ENCODE measurements at places on chromosomes 5 and 9. TPM values are rescaled to one million over a fixed set of nuclear protein-coding genes. Genes with fewer than 3 reads are reported as not detected.

KCNN2 gene
- not detected for total RNA-seq

- no peak for DNase-seq
These were observed 5.6 kb upstream of the STARD4 start for GRCh38 chr5:111517853-111518501.

MAPKAP1 gene
- total RNA-seq = 72.7 TPM

DNA sequence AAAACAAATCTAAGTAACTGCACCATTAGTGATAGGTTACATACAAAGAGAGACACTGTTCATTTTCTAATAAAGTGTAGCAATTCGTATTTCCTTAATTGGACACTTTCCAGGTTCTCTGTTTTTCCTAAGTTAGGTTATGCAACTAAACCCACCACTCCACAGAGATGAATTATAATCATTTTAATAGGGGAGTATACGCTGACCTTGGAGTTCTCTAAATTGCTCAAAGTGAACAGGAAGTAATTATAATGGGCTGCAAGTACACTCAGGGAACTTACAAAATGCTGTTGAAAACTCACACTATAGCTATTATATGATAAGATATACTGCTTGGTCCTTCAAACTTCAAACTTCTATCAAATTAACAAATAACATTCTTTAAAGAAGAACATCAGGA, 18.2 kb upstream of the ADCY2 start:
- no peak for DNase-seq

DNA sequence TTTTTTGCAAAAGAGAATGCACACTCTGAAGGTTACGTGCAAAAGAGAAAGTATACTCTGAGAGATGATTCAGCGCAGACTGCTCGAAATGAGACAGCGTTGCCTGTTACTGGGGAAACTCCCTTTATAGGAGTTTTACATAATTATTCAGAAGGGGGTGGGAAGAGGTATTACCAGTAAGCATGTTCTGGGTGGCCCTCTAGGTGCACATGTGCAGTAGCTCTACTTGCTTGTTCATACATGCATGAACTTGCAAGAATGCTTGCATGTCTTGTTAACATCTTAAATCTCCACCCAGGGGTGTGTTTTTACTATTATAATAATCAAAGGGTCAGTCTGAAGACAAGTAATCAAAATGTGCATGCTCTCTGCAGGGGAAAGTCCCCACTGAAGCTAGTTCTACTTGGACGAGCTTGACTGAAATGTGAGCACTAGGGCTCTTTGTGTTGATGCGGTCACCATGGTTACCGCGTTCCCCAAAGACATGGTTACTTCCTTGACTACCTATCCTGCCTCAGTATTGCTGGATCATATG, 75.5 kb downstream of the SGCD start:
- no peak for DNase-seq

DNA sequence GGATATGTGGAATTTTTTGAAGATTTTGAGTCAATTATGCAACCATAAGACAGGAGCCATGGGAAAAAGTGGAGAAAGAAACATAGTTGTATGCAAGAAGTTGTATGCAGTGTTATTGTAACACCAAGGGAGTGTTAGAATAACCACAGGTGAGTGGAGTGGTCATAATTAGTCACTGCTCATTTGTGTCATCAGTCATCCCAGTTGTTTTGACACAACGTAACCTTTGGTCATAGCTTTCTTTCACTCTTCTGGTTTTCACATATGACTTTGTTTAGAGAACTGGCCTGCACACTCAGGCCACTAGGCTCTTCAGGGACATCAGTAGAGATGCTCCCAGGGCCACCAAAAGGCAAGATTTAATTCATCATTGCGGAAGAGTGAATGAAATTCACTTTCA, 158.7 kb upstream of the HMHB1 start:
- no peak for DNase-seq

DNA sequence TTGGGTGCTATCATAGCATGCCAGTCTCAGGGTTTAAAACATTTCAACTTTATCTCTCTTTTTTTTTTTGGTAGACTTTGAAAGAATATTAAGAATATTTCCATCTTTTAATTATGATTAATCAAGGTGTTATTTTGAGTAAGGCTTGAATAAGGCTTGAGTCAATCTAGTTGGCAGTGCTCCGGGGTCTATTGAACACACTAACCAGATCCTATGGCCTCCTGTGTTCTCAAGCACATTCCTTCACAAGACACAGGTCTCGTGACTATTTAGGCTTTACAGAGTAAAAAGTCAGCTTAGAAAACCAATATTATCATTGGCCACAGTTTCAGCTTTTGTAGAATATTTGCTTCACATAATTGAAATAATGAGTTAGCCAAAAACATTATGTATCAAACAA, 151.2 kb downstream of the ARHGEF28 start:
- DNase-seq = no peak

DNA sequence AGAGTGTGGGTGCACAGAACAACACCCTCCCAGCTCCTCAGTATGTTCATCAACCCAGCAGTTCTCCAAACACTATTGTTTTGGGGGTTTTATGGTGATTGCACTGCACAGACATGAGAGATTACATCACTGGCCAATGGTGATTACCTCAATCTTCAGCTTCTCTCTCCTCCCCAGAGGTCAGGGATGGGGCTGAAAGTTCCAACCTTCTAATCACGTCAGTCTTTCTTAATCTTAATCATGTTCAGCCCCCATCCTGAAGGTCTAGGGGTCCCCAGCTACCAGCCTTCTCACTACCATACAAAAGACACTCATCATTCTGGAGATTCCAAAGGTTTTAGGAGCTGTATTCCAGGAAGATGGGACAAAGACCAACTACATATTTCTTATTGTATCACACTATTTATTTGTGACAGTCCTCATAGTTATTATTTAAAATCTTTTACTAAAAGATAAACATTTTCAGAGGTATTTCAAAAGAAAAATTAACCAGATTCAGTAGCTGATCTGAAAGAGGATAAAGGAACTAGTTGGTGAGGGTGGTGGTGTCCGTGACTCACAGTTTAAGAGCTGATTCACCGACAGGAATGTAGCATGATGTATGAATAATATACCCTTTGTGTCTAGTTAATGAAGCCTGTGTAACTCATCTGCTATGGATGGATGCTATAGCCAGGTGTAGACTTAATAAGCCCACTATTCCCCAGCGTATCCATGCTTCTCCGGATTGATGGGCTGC, 35.6 kb downstream of the RASEF start:
- peak; percentile 36 for DNase-seq

DNA sequence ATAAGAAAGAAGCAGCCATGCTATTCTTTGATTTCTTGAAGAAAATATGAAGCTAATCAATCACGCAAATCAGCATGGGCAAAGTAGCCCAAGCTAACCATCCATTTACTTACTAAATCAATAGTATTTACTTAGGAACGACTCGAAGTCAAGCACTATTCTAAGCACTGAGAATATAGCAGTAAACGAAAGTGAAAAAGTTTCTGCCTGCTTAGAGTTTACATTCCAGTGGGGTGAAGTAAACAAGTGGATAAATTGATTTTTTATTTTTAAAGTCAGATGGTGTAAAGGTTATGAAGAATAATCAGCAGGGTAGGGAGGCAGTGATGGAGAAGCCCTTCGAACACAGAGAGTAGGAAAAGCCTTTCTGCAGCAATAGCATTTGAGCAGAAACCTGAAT, 5.5 kb downstream of the TSTD2 start:
- DNase-seq = no peak

PPP2R2B gene
- 8.8 TPM for total RNA-seq

DNA sequence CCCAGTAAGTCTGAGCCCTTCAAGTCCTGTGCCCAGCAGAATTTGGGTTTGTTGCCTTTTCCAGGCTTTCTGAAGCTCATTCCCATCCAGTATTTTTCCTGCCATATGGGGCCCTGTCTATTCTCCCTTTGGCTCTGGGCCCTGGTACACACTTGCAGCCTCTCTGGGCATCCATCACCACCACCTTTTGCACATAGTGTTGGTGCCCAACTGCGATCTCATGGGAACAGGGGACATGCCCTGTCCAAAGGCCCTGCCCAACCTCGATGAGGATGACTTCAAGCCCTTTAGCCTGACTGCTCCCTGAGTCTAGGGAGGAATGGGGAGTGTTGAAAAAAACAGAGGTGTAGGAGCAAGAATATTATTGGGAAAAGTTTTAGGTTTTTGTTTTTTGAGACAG, 11.5 kb downstream of the RGS3 start:
- DNase-seq = no peak

DMRTA1 gene
- 1.8 TPM for total RNA-seq

DNA sequence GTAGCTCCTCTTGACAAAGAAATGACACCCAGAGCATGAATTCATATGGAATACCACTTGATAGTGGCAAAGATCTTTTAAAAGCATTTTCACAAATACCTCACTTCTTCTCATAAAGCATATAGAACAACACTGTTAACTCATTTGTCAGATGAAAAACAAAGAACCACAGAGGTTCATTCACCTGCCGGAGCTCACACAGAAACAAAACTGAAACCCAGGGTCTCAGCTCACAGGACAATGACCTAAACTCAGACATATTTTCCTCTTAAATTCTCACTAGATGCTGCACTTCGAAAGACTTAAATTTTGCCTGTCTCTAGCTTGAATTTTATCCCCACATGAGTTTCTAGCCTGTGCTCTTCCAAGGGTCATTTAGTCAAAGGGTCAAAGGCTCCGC, 339.0 kb downstream of the KCNN2 start:
- no peak for DNase-seq

OR1J2 gene
- total RNA-seq = not detected

- DNase-seq = no peak
These were observed 119.6 kb upstream of the TAF11L2 start for GRCh38 chr5:17378346-17378997.

DNA sequence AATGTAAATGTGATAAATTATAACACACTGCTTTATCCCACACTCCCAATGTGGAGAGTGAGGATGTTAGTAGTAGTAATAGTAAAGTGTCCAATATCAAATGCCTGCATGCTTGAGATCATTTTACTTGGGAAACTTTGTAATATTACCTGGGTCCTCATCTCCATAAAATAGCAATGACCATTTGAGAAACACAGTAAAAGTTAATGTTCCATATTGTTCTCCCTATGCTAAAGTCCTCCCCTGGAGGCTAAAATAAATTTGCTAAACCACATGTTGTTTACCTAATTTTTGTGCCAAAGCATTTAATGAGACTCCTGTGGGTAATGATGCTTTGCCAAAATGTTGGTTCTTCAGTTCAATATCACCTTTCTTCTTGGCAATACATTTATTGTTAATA, 291.2 kb downstream of the CDH10 start:
- DNase-seq = no peak

GRCh38 chr5:91264311-91265051, 118.6 kb downstream of the ARRDC3 start:
- DNase-seq = no peak

DNA sequence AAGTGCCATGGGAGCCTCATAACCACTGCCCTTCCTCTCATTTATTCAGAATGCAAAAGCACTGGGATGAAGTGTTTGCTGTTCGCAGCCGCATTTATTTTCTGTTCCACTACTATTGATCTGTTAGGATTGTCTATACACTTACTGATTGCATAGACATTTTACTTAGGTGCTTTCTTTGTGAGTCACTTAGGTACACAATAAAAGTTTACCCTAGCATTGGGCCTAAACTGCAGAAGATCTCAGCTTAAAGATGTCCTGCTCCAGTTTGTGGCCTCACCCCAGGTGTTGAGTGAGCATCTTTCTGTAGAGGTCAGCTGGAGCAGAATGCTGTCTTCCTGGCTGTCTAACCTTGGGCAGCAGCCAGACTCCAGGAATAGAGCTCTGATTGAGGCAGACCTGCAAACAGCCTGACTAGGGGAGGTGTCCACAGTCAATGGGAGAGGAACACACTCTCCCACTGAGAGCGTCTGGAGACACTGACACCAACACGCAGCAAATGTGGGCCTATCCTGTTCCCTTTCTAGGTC, 54.0 kb downstream of the GPR21 start:
- DNase-seq = no peak

GRCh38 chr5:73796164-73797131, 170.5 kb downstream of the ARHGEF28 start:
- peak; percentile 82 for DNase-seq

- DNase-seq = no peak
These were observed 633 bp upstream of the PPP1R26 start for GRCh38 chr9:135478829-135479468.

DNA sequence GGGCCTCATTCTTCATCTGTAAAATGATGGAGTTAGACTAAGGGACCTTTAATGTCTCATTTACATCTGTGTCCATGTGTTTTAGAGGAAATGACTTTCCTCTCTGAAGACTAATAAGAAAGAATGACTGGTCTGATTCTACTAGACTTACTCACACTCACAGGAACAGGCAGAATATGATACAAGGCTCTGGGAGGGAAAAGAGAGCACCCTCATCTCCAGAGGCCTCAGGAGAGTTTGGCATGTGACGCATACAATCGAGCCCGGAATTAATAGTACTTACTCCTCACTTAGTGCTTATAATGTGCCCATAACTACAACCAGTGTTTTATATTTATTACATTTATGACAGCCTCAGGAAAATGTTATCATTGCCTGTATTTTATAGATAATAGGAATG, 608.7 kb downstream of the KCTD16 start:
- no peak for DNase-seq

GRCh38 chr9:114386361-114386885, 1.4 kb downstream of the AKNA start:
- DNase-seq = no peak

GRCh38 chr5:39379693-39380092, 15.4 kb upstream of the C9 start:
- DNase-seq = no peak

FSD1L gene
- total RNA-seq = 5.1 TPM

CARD9 gene
- total RNA-seq = 1.7 TPM

WNT8A gene
- total RNA-seq = not detected

DNA sequence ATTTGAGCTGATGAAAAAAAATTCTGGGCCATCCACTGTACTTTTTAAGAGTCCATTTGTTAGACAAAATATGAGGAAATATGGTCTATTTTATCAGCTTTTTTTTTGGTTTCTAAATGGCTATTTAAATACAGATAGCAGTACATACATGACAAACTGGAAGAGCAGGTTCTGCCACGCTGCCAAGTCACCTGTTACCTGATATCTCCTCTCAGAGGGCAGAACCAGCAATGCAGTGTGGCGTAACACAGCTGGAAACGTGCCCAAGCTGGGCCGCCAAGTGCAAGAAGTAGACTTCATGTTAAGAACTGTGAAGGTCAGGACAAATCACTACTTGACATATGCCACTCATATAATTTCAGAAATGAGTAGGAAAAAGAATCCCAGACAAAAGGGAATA, 8.1 kb downstream of the MCIDAS start:
- DNase-seq = no peak

DNA sequence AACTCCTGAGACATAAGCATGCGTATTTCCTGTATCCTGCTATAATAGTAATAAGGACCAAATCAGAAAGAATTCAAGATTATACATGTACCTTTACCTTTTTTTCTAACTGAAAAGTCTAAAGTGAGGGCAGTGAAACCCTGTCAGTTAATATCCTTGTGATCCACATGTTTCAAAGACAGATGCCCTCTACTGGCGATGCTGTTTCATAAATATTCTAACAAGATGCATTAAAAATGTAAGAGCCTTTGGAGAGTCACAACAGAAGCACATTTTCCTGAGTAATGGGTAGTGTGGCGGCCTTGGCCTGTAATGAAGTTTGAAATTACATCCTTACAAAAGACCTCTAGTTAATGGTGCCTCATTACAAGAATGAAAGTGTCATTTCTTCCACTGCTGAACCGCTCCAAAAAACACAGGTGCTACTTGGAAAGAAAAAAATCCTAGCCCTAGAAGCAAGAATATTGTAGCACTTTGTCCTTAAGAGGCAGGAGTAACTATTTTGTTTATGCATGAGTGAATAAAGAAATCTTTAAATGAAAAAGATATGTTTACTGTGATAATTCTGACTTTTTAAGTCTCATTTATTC, 232.6 kb downstream of the EPB41L4A start:
- DNase-seq = no peak

PCDHGA12 gene
- 0.21 TPM for total RNA-seq

All from Panc1 (cell line).